ENCODE measurements at places on chromosomes 13 and 19.

GRCh38 chr13:45301263-45301662 lies 39.7 kb downstream of the TPT1 start:
- no peak for DNase-seq

GRCh38 chr13:66138172-66138811 lies 1091.8 kb downstream of the PCDH9 start:
- DNase-seq = no peak

DNA sequence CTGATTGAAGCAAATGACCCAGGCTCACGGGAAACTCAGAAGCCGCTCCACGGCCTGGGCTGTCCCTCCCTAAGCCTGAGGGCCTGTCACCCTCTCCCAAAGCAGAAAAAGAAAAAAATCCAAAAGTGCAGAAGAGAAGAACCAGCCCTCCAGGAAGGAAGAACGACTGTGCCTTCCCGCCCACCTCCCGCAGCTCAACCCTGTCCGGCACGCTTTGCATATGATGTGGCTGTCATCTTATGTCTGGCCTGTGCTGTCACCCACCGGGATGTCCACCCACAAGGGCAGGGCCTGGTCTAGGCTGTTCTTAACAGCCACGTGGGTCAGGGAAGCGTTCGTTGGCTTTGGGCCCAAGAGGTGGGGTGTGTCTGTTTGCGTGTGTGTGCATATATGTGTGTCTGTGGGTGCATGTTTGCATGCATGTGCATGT lies 13.7 kb downstream of the ZBTB7A start:
- no peak for DNase-seq

- DNase-seq = no peak
Observed at GRCh38 chr19:7540761-7541474, 5.4 kb downstream of the PNPLA6 start.

DNA sequence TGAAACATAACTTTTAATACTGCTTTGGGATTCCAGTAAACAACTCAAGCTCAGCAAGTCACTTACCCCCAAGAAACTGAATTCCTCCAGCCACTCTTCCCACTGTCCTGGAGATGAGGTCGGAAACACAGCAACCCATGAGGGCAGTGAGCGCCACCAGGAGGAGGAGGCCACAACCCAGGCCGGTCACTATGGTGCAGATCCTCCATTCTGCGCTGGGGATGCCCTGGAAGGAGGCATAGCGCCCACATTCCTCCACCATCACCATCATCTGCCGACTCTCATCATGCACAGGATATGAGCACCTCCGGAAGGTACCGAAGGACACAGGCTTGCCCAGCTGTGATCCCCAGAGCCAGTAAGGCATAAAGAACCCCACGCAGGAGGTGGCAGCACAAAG lies 2.2 kb downstream of the LHFPL6 start:
- DNase-seq = no peak

DNA sequence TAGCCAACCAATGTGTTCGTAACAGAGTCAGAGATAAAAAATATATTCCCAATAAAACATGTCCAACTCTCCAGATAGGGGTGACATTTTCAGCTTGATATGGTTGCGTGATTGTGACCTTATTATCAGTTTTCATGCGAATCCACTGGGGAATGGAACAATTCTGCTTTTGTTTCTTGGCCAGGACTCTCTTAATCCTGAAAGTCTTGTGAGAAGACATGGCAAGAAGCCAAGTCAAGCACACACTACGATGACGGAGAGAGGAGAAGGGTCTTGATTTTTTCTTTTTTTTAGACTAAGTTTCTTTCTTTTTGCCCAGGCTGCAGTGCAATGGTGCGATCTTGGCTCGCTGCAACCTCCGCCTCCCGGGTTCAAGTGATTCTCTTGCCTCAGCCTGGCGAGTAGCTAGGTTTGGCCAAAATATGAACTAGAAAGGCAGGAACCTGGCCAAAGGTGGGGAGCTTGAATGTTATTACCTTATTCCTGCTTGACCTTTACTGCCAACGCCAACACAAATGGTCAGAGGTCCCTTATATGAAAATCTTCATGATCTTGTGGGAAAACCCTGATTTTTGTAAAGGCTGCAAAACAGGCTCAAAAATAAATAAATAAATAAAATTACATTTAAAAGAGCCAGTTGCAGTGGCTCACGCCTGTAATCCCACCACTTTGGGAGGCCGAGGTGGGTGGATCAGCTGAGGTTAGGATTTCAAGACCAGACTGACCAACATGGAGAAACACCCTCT lies 14.5 kb downstream of the ZNF816 start:
- DNase-seq = no peak

- DNase-seq = no peak
Observed at GRCh38 chr13:113448545-113448884, 4.8 kb downstream of the ADPRHL1 start.

DNA sequence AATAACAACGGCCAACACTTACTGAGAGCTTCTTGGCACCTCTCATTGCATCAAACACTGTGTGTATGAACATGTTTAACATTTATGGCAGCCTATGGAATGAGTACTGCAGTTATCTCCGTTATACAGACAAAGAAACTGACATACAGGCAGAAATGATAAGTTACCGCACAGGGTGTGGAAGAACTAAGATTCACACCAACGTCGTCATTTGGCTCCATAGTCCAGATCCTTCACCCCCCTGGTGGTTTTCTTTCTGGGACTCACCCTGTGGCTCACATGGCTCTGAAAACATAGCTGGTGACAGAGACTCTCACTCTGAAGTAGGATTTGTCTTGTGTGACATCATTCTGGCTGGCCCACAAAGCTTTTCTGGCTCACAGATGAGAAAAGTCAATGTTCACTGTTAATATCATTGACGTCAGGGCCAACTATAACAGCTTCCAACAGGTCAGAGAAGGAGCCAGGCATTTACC lies 230.1 kb downstream of the DLEU7 start:
- no peak for DNase-seq

DNA sequence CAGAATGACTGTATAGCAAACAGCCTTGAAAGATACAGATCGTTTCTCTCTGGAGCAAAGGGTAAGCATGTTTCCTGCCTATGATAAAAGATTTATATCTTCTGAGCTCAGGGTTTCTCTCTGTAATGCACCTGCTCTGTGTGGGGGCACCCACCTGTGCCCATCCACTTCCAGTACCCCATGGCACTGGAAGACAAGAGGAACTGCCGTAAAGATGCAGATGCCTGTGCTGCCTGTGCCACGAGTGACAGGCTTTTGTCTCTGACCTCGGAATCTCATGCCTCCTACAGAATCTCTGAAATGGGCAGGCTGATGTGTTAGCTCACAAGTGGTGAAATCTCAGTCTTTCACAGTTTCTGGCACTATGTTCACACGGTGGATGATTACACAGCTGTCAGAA lies 50.3 kb upstream of the ATP11A start:
- DNase-seq = no peak

GRCh38 chr19:39106194-39106593 lies 19.4 kb upstream of the PAK4 start:
- DNase-seq = no peak

DNA sequence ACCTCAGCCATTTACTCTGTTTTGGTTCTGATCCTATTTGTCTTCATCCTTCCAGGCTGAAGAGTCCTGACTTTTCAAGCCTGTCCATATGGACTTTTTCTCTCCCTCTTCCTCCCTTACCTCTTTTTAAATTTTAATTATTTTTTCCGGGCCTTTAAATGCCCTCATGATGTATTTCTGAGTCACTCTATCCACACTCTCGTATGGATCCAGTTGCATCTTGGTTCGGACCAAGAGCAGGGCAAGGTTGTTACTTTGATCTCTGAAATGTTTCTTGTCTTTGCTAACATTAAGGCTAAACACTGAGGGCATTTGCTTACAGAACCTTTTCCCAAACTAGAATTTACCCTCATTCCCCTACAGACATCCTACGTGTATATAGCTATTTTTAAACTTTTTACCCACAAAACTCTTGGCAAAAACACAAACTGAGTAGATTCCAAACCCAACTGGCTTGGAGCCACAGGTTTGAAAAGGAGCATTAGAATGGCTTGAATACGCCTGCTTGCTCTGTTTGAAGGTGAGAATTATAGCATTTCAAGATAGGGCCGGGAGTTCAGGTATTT lies 47.4 kb upstream of the SERPINE3 start:
- DNase-seq = no peak

DNA sequence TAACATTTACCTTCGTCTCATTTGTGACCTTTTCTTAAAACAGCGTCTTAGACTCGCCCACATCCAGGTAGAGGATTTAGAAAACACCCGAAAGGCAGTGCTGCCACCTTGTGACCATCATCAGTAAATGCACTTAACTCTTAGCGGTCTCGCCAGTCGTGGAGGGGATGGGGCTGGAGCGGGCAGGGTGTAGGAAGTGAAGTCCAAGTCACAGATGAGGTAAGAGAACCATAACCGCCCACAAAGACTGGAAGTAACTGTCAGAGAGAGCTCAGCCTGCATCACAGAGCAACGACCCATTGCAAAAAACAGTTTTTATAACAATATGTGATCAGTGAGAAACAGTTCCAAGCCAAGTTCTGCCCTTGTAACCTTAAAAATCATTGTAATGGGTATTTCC lies 10.7 kb upstream of the CEACAM3 start:
- peak; percentile 65 for DNase-seq

- DNase-seq = no peak
Observed at GRCh38 chr13:40350283-40350992, 316.0 kb downstream of the FOXO1 start.

GRCh38 chr19:1275976-1276627 lies 772 bp downstream of the FAM174C start:
- DNase-seq = no peak

GRCh38 chr19:42989851-42990250 lies 36.4 kb downstream of the PSG11 start:
- DNase-seq = no peak

- no peak for DNase-seq
Observed at GRCh38 chr13:41200126-41200525, 5.8 kb upstream of the KBTBD7 start.

DNA sequence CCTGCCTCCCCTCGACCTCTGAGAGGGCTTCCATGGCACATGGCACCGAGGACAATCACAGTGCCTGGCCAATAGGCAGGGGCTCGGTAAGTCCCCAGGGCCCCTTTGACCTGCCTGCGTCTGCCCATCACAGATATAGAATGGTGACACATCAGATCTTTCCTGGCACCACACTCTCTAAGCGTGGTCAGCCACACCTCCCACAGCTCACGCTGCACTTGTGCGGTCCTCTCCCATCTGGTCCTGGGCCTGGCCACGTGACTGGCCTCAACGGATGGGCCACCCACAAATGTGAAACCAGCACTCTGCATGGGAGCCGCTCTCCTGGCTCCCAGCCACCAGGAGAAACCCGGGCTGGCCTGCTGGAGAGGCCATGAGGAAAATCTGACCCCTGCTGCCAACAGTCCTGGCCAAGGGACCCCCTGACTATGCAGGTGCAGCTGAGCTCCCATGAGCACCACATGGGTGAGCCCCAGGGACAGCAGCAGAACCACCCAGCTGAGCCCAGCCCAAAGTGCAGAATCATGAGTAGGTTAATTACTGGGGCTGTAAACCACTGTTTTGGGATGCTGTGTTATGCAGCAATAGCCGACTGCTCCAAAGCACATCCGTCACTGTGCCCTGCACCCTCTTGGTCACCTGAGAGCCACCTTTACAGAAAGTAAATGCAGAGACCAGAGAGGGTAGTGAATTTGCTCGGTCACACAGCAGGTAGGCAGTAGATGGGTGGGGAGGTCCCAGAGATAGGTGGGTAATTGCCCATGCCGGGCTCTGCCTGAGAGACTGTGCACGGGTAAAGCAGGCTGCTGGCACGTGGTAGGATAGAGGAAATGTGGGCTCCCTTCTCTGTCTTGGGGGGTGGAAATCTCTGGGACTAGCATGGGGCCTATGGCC lies 9.7 kb upstream of the MEF2B start:
- no peak for DNase-seq

DNA sequence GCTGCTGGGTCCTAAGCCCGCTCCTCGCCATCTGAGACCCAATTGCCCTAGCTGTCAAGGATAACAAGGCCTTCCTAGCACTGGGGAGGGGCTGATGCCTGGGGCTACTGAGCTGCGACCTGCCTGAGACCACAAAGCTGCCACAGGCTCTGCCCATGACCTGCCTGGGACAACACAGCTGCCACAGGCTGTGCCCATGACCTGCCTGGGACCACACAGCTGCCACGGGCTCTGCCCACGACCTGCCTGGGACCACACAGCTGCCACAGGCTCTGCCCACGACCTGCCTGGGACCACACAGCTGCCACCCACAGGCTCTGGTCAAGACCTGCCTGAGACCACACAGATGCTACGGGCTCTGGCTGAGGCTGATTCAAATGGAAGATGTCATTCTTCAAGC lies 54.8 kb downstream of the EPS15L1 start:
- no peak for DNase-seq

- no peak for DNase-seq
Observed at GRCh38 chr13:28631801-28632200, 27.1 kb upstream of the POMP start.

GRCh38 chr13:29593605-29594297 lies 1.7 kb downstream of the SLC7A1 start:
- DNase-seq = no peak

- peak; percentile 100 for DNase-seq
Observed at GRCh38 chr19:58558623-58559274, 338 bp upstream of the UBE2M start.
